ENCODE measurements at places on chromosomes 2 and 18.
A peak's percentile ranks its signal among the peaks of the same experiment; 100 is the strongest.

GRCh38 chr2:119431155-119431975, at the start of gene TMEM37:
Gene TMEM37, plus strand, starts transcription at chr2:119431854. Its CDS starts 50 bp downstream, at chr2:119431904.
- peak; percentile 24 for DNase-seq

DNA sequence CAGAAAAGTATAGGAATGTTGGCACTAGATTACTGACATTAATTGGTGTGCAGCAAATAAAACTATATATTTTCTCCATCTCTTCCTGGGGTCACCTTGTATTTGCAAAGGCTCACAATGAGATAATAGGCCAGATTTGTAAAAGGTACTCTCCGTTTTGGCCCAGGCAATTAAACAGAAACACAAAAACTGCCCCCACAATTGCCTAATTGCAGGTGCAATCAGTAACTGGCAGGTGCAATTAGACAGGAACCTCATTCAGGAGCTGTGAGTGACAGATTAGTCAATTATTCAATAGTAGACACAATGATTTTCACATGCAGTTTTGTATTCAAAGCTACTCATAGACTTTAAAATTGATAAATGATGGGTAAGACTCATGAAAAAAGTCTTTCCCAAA, 451.4 kb upstream of the ID2 start:
- no peak for DNase-seq

GRCh38 chr2:217948897-217949296, 53.9 kb downstream of the TNS1 start:
- no peak for DNase-seq

GRCh38 chr2:120066800-120067547, 54.1 kb downstream of the EPB41L5 start:
- no peak for DNase-seq

GRCh38 chr2:17762451-17762850, 8.5 kb downstream of the GEN1 start:
- DNase-seq = no peak

- no peak for DNase-seq
These were observed 30.5 kb downstream of the SLC39A10 start for GRCh38 chr2:195687320-195688086.

GRCh38 chr2:112768432-112768831, 4.0 kb upstream of the CKAP2L start:
- DNase-seq = no peak

DNA sequence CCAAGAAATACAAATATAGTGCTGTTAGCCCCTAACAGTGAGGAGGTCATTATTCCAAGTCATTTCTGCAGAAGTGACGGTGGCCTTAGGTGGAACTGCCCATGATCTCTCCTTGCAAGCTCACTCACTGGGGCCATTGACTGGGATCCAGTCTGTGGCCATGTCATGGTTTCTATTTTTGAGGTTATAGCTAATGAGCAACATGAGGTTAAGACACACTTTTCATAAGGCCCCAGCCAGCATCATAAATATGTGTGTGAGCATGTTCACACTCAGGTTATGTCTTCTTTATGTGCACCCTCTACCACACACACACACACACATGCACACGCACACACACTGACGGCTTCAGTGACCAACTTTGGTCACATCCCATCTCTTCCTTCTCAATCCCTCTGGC, 484 bp downstream of the AFF3 start:
- DNase-seq = no peak

- no peak for DNase-seq
These were observed 68.3 kb downstream of the SPTBN1 start for GRCh38 chr2:54524226-54524991.

GRCh38 chr18:54983041-54983686, 23.9 kb upstream of the CCDC68 start:
- DNase-seq = peak; percentile 84

GRCh38 chr2:47270421-47270820, 115.3 kb upstream of the STPG4 start:
- DNase-seq = no peak

- DNase-seq = no peak
These were observed 55.3 kb upstream of the B3GNT2 start for GRCh38 chr2:62140426-62141141.
